NCI-H1105 treated with DMSO at 0.1 percent for 48 hours (cell line): ENCODE measurements at places on chromosomes 16 and 17.

DNA sequence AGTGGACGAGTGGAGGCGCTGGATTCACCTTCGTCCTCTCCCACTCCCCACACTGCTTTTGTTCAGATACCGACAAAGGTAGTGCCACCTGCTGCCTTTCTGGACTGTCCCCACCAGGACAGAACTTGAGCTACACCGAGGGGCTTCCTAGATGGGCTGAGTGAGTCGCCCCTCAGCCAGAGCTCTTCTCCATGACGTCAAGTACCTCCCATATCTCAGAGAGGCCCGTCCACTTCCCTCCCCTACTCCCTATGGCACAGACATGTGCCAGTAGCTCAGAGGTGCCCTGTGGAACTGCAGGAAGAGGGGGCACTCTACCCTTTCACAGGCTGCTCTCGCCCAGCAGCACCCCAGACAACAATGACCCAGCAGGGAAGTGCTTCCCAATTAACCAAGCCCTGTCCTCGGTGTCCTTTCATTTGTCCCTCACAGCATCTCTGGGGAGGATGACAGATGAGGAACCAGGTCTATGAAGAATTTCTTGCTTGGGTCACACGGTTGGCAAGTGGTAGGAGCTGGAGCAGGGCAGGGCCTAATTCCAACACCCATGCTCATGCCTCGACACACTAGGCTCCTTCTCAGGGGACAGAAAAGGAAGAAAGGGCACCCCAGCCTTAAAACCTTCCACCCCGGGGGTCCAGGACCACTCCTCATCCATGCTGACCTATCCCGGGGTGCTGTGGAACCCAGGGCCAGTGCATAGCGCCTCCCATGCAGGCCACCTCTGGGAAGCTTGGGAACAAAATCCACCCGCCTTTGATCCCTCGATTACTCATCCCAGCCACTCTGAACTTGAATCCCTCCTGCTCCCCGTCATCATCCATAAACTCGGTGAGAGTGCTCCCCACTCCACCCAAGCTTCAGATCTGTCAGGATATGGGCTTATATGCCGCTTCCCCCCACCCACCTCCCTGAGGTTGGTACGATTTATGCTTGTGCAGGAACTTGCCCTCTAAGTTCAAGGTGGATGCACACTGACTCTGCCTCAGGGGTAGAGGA lies 51.7 kb downstream of the WNT3 start:
- DNase-seq, result no peak

DNA sequence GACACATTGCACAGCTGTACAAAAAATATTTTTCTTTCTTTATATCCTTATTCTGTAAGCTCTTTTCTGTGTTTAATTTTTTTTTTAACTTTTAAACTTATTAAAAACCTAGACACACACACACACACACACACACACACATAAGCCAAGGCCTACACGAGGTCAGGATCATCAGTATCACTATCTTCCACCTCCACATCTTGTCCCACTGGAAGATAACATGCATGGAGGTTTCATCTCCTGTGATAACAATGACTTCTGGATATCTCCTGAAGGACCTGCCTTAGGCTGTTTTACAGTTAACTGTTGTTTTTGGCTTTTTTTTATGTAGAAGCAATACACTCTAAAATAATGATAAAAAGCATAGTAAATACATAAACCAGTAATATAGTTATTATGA lies 71.2 kb downstream of the TNRC6C start:
- DNase-seq, result no peak

- no peak for DNase-seq
Measured at GRCh38 chr16:66903544-66904427, 14.9 kb downstream of the CDH16 start.

GRCh38 chr16:30533748-30534367 lies 800 bp downstream of the ZNF747 start:
- no peak for DNase-seq

GRCh38 chr16:441447-441846 lies 16.0 kb downstream of the RAB11FIP3 start:
- DNase-seq, result no peak
